ENCODE measurements at places on chromosomes 11 and 22.

DNA sequence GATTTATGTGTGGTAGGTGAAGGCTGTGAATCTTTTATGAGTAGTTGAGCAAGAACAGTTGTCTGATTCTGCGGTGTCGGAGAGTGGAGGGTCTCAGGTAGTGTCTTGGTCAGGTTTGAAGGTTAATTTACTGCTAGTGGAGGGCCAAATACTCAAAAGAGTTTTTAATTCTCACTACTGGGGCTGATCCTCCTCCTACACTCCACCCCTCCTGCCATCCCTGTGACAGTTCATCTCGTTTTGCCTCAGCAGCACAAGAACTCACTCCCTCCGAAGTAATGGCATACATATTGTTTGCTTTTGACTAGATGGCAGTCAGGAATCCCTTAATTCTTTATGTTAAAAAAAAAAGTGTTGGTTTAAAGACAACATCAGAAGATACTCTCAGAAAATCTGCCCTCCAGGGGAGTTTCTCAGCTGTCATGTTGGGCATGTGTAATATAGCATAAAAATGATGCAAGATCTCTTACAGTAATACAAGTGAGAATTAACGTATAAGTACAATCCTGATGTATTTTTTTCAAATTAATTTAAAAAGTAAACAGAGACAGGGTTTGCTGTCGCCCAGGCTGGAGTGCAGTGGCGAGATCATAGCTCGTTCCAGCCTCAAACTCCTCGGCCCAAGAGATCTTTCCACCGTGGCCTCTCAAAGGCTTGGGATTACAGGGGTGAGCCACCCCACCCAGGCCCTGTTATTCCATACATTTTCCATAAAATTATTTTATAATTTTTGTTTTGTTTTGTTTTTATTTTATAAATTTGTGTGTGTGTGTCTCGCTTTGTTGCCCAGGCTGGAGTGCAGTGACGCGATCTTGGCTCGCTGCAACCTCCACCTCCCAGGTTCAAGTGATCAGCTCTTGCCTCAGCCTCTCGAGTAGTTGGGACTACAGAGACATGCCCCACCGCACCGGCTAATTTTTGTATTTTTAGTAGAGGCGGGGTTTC lies 1.3 kb downstream of the FAR1 start:
- DNase-seq, result no peak

DNA sequence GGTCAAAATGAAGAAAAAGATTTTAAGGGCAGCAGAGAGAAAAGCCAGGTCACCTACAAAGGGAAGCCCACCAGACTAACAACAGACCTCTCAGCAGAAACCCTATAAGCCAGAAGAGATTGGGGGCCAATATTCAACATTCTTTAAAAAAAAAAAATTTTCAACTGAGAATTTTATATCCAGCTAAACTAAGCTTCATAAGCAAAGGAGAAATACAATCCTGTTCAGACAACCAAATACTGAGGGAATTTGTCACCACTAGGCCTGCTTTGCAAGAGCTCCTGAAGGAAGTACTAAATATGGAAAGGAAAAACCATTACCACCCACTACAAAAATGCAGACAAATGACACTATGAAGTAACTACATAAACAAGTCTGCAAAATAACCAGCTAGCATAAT lies 13.1 kb downstream of the PATE4 start:
- DNase-seq, result no peak

DNA sequence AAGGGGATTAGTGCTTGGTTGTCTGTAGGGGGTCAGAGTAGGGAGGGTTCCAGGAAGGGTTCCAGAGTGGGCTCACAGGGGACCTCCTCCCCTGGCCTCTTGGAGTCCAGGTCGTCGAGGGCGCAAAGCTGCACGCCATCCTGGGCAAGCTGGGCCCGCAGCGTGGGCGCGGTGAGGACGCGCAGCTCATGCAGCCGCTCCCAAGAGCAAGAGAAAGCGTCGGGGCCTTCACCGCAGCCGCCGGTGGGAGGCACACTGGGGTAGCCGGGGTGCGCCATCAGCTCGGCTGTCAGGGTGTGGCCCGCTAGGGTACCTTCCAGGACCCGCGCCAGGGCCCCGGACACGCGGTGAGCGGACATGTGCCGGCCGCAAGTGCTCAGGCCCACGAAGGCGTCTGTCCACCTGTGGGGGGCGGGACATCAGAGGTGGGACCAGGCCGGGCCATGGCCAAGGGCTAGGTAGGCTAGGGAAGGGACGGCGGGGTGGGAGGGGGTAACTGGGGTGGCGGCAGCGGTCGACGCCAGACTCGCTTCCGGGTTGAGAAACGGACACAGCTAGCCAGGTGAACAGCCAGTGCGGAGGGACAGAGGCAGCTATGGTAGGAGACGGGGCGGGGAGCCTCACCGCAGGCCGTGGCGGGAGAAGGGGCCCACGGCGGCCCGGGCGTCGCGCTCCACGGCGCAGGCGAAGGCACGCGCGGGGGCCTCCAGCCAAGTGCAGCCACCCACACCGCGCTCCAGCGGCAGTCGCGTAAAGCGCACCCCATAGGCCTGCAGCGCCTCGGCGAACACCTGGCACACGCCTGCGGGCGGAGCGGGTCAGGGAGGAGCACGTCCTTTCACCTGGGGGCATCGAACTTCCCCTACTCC lies 1.2 kb downstream of the YDJC start:
- no peak for DNase-seq

- no peak for DNase-seq
Measured at GRCh38 chr11:124240621-124241397, at the start of gene OR8G1. TSS of gene OR8G1 (plus strand) at chr11:124241095. CDS start at chr11:124249676, 8,581 bp downstream.

GRCh38 chr22:46274381-46274780 lies 6.6 kb downstream of the TTC38 start:
- DNase-seq, result no peak

DNA sequence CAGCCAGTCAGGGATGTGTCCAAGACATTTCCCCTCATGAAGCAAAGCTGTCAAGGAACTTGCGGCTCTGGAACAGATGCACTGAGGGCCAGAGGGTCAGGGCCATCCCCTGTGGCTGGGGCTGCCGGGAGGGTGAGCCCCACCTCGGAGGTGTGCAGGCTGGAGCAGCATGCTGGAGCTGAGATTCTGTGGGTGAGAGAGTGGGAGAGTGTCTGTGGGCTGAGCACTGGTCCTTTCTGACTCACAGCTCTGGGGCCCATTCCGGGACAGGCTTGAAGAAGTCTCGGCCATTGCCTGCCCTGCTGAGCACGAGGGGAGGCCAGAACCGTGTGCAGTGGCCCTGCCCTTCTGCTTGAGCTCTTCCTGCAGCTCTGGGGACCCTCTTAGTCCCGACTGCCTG lies 2.1 kb downstream of the OMP start:
- DNase-seq, result no peak

DNA sequence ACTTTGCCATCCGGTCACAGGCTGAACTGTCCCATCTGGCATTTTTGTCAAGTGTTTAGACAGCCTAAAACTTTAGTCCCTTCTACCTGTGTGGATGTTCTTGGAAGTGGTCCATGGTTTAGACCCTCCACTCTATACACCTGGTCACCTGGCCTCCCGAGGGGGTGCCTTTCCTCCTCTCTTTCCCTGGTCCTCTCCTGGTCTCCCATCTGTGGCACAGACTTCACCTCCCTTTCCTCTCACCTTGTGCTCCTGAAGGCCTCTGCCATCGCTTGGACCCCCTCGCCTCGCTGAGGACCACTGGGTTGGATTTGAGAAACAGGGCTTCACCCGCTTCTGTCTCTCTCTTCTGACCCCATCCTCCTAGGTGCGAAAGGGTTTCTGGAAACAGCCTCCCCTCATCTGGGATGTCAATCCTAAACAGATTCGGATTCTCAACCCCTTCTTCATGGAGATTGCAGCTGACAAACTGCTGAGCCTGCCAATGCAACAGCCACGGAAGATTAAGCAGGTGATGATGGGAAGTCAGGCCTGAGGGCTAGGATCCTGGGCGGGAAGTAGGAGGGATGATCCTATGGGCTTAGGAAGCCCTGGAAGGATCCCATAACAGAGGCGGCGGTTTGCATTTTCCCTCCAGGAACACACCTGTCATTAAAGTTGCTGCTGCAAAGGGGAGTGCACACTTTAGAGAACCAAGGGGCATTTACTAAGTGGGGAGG lies 53.6 kb downstream of the ST3GAL4 start:
- no peak for DNase-seq
